ENCODE measurements at places on chromosomes 12 and 14. TPM values are rescaled to one million over a fixed set of nuclear protein-coding genes. Genes with fewer than 3 reads are reported as not detected.

The NAV3 gene
- total RNA-seq, result 6.6 TPM

DNA sequence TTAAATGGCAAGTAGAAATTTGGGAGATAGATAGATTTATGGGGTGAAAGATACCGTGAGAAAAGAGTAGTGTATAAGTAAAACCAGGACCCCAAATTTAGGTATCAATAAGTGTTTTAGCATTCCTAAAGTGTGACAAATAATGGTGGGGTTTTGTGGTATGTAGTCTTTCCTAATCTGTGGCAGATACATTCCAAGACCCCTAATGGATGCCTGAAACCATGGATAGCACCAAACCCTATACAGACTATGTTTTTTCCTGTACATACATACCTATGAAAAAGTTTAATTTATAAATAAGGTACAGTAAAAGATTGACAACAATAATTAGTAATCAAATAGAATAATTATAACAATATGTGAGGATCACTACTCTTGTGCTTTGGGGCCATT is 14.4 kb upstream of the TCP11L2 start:
- no peak for DNase-seq

DNA sequence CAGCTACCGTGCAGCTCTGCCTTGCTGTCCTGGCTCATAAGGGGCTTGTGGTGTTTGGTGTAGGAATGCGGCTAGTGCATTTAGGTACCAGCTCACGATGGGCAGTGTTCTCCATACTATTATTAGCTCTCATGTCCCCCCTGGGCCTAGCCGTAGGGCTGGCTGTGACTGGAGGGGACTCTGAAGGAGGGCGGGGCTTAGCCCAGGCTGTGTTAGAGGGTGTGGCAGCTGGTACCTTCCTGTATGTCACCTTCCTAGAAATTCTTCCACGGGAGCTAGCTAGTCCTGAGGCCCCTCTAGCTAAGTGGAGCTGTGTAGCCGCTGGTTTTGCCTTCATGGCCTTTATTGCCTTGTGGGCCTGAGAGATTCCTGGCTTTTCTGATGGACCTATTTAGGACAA is 2.1 kb downstream of the SLC39A2 start:
- no peak for DNase-seq

DNA sequence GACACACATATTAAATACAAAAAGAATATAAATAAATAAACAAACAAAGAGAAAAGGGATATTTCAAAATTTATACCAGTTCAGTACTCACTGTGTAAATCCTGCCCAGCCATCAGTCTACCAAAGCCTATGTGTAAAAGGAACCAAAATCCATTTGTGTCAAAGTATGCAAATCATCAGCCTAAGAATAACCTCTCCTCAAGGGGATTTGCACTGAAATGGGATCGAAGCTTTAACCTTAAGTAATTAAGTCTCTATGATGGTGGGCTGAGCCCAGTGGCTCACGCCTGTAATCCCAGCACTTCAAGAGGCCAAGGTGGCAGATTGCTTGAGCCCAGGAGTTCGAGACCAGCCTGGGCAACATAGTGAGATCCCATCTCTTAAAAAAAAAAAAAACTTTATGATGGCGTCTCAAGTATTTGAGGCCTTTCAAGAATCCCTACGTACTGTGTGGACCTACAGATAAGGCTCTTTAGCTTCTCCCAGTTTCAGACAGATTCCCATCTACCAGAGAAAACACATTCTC is 57.8 kb upstream of the METAP2 start:
- DNase-seq, result no peak

DNA sequence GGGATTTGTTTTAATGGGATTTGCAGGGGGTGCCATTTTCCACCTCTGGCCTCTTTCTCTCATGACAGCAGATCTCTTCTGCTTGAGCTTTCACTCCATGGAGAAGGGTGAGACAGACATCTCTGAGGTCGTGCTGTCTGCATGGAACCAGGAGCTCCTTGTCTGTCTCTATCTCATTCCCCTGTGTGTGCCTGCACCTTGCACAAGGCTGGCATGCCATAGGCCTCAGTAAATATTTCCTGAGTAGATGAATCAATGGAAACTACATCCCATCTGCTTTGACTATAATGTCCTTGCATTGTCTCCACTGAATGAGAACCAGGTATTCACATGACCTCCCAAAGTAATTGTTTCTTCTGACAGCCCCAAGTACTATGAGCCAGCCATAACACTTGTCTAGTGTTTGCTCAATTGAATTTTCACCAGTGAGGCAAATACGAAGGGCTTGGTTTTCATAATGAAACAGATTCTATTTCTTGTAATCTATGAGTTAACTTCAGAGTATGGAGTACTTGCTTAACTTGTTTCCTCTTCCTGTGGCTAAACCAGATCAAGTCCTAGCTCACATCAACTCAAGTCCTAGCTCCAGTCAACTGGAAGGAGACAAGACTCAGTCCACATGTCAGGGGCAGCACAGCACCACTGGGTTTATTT is 32.3 kb downstream of the KCNK13 start:
- no peak for DNase-seq

GRCh38 chr14:81220580-81220829 is 254 bp downstream of the GTF2A1 start:
- no peak for DNase-seq

The CIROP gene
- not detected for total RNA-seq

DNA sequence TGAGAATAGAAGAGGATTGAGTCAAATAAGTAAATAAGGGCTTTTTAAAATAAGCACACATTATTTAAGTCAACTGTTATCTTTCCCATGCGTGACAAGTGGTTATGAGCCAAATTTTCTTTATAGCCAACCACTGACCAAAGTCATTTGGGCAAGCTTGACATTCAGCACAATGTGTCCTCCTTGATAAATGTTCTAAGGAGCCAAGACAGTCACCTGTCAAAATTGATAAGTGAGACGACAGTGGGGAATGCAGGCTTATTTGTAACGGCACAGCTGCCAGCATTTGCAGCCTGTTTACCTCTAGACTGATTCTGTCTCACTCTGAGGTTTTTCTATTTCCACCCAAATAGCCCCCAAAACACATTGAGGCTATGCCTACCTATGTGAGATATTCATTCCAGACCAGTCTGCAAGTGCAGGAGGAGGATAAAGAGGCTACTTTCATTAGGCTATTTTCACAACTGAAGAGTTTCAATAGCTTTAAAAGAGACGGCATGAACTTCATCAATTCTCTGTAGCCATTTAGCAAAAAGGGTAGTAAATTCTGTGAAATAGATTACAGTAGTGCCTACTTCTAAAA is 339.5 kb downstream of the PDZRN4 start:
- no peak for DNase-seq
